ENCODE measurements at places on chromosomes 1 and 21. TPM values are rescaled to one million over a fixed set of nuclear protein-coding genes. Genes with fewer than 3 reads are reported as not detected.

DNA sequence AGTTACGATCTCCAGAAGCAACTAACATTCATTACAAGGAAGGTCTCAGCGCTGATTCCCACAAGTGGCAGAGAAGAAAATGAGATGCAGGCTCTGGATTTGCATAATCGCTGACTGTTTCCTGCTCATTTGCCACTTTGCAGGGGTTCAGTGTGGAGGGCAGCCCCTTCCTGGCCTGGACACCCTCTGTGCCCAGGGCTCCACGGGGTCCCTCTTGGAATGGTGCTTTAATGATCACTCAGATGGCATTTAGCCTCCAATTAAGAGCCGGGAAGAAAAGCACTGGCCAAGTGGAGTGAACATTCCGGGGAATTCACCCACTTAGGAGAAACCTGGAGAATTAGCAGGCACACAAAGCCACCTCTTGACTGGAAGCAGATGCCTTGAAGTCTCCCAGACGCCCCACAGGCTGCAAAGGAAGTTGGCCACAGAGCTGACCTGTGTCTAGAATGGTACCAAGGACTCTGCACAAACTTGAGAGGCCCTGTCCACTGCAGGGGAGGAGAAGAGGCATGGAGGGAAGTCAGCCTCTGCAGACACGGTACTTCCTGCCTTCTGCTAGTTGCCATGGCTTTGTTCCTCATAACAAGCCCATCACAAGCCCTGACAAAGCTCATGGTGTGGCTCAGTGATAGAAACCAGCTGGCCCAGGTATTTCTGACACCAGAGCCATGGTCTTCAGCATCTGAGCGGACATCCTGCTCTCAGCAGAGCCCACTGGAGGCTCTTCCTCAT lies 157.2 kb downstream of the KAZN start:
- no peak for DNase-seq

Gene GTF2B
- total RNA-seq = 43.2 TPM

- DNase-seq = no peak
Measured at GRCh38 chr21:44517175-44517899, 22.7 kb downstream of the KRTAP10-1 start.

Gene FAM167B
- 5.2 TPM for total RNA-seq

DNA sequence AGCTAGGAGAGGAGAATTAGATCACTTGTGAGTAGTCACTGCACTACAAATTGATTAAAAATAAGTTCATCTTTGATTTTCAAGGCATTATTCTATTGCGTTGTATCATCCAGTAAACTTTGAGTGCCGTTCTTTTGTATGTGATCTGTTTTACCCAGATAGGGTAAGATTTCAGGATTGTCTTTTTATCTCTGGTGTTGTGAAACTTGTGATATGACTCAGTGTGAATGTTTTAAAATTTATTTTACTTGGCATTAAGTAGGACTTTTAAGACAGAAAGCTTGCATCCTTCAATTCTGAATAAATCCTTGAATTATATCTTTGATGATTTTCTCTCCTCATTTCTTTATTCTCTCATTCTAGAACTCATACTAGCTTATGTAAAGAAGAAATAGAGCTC lies 93.3 kb upstream of the ADAMTS5 start:
- DNase-seq = peak; percentile 50

Gene SLC44A3
- total RNA-seq = 1.9 TPM

DNA sequence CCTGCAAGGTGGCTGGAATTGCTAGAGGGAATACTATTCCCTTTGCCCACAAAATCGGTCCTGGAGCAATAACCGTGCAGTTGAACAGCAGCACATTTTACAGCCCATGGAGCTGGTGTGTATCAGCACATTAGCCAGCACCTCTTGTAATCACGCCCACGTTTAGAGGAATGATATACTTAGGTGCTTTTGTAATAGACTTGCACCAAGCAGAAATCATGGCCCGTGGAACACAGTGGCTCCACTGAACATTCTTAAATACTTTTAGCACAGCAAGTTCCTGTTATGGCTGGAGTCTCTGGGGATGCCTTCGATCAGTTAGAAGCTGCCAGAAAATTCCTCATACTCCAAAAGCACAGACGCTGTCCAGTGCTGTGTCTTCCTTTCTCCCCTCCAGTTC lies 218.1 kb upstream of the FAM78B start:
- no peak for DNase-seq

- peak; percentile 59 for DNase-seq
Measured at GRCh38 chr1:151994956-151995355, 1.3 kb upstream of the S100A10 start.

- DNase-seq = no peak
Measured at GRCh38 chr1:54976747-54977146, 3.7 kb upstream of the TMEM61 start.

Gene IGFN1
- total RNA-seq = under 0.01 TPM

- DNase-seq = peak; percentile 72
Measured at GRCh38 chr1:110424699-110425611, 17.5 kb upstream of the LAMTOR5 start.

Gene PLXNA2
- total RNA-seq = 1.9 TPM

DNA sequence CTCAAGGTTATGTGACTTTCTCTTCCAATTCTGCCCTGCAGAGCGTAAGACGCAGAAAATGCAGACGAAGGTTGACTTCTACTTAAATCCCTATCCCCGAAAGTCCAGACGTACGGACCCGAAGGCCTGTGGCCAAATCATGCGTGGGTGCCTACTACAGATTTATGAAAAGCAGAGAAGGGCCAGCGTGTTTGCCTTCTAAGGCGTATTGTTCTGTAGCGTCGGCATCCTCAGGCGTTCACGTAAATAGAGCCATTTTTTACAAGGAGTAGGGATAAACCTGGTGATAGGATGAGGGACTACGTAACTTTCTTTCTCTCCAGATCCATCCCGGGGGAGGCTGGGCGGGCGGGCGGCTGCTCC lies 222 bp upstream of the GIPC2 start:
- no peak for DNase-seq

GRCh38 chr1:3000214-3000613 lies 21.1 kb upstream of the ACTRT2 start:
- DNase-seq = no peak

- DNase-seq = peak; percentile 36
Measured at GRCh38 chr1:99691175-99691574, 45.3 kb downstream of the PALMD start.

Gene KIRREL1
- 120 TPM for total RNA-seq

GRCh38 chr1:199010492-199010891 lies 371.7 kb downstream of the PTPRC start:
- no peak for DNase-seq

DNA sequence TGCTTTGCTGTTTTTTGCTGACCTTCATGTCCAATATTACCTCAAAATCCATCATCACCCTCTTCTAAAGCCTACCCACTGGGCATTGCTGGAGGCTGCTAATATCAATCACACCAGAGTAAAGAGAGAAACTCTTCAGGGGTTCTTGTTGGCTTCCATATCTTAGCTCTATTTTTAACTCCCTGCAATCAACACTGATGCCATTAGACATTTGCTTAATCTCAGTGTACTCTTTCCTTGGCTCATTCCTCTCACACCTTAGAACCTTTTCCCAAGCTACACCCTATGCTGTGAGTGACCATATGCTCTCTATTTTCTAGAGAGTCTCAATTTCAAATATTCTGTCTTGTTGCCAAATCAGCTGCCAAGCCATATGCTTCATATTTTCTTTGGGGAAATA lies 40.6 kb upstream of the RABGAP1L start:
- no peak for DNase-seq

DNA sequence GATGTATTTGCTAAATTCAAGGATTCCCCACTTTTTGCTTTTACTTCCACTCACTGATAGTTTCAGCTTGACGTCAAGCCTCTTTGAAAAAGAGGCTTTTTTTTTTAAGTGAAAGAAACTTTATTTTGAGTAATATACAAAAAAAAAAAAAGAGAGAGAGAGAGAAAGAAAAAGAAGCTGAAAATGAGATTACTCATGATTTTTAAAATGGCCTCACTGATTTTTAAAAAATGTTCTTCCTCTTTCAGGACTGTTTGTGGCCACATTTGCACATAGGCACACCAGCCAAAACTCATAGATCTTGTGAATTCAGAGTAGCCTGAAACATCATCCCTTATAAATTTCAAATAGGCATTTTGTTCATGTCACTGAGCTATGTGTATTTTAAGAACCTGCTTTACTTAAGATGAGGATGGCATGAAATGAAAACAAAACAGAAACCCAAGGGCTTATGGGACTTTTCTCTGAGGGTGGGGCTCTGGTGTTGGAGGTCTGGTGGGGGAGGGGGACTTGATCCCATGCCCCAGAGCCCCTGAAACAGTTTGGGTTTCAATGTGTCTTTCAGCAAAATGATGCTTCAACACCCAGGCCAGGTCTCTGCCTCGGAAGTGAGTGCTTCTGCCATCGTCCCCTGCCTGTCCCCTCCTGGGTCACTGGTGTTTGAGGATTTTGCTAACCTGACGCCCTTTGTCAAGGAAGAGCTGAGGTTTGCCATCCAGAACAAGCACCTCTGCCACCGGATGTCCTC lies 6.1 kb downstream of the ATF3 start:
- DNase-seq = no peak
